ENCODE measurements at places on chromosomes 7 and 10. TPM values are rescaled to one million over a fixed set of nuclear protein-coding genes. Genes with fewer than 3 reads are reported as not detected.

Gene DGKI
- total RNA-seq: 0.12 TPM

DNA sequence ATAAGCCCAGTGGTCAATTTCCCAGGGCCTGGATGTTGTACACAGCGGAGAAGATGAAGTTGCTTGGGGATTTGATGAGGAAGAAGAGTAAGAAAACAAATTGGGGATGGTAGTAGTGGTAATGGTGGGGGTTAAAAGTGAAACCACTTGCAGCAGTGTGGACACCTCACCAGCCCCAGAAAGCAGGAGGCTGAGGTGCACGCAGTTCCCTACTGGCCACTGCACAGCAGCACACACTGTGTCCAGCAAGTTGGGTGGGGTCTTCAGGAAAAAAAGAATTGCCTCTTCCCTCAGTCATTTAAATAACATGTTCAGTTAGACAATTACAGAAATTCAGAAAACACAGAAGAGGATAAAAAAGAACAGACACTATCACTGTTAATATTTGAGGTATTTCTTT lies 96.6 kb downstream of the TAX1BP1 start:
- DNase-seq: no peak

- DNase-seq: no peak
Observed at GRCh38 chr7:91995391-91996105, 54.9 kb downstream of the AKAP9 start.

Gene ZNF727
- total RNA-seq: not detected

Gene TRIM73
- total RNA-seq: not detected

Gene STAMBPL1
- total RNA-seq: 27.3 TPM

GRCh38 chr10:12899546-12899945 lies 102.0 kb downstream of the CCDC3 start:
- no peak for DNase-seq

Gene BLOC1S2
- total RNA-seq: 43.0 TPM

DNA sequence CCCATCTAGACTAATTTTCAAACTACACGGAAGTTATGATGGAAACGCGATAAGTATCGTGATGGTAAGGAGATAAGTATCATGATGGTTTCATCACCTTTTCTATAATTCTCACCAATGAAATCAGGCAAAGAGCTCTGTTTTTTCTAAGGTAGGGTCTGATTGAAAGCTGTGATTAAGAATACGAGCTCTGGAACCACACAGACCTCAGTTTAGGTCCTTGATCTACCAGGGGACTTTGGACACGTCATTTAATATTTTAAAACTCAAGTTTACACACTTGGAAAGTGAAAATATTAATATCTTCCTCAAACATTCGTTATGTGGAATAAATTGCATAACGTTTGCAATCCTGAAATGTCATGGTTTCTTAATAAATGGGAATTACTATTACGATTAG lies 538.2 kb upstream of the CELF2 start:
- DNase-seq: no peak

GRCh38 chr7:41573862-41574261 lies 129.0 kb downstream of the INHBA start:
- DNase-seq: no peak

Gene CCL24
- total RNA-seq: not detected

- no peak for DNase-seq
Observed at GRCh38 chr10:48760983-48761382, 76.3 kb downstream of the WDFY4 start.

- DNase-seq: no peak
Observed at GRCh38 chr10:67650558-67650957, 45.4 kb downstream of the CTNNA3 start.

- DNase-seq: peak; percentile 31
Observed at GRCh38 chr7:93156884-93157283, 8.7 kb upstream of the SAMD9L start.

DNA sequence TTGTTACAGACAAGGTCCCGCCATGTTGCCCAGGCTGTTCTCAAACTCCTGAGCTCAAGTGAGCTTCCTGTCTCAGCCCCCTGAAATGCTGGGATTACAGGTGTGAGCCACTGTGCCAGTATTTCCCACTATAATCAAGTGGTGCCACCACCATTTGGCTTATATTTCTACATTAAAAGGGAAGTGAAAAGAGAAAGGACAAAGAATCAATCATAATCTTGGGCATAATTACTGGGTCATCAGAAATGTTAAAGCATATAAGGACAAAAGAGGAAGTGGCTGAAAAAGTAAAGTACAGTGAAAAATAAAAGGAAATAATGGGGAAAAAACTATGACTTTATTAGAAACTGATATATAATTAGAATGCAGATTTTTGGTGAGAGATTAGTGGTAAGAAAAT lies 25.7 kb upstream of the ENTPD1 start:
- no peak for DNase-seq

DNA sequence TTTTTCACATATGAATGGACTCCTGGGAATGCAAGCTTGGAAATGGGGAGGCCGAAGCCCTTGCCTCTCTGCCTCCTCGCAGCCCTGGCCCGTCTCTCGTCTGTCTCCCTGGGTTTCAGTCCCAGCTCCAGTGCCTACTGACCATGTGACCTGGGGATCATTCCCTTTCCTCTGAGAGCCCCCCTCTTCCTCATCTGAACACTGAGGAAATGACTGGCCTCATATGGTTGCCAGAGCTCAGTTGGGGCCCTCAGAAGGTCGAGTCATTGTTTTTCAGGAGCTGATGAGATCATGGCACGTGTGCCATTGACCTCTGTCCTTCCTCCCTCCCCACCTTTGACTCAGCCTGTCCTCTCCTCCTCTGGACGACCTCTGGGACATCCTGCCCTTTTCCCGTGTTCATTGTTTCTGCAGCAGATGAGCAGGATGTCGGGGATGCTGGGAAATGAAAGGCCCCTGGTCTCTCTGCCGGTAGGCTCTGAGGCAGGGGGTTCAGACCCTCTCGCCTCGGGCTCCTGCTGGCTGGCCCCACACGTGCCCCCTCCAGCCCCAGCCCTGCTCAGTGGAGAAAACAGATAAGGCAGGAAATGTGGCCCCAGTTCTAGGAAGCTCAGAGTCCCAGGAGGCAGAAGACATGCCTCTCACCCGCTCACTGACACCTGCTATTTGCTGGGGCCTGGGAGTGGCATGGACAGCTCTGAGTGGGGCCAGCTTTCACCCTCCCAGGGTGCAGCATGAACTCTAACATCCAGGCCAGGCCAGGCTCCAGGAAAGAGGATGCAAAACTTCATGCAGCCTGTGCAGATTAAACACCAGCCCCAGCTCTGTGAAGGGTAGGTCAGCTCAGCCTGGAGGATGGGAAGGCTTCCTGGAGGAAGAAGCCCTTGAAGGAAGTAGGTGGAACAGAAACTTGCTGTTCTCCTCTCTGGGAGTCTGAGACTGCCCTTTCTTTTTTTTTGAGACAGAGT lies 8.3 kb upstream of the PPP1R35 start:
- peak; percentile 86 for DNase-seq

DNA sequence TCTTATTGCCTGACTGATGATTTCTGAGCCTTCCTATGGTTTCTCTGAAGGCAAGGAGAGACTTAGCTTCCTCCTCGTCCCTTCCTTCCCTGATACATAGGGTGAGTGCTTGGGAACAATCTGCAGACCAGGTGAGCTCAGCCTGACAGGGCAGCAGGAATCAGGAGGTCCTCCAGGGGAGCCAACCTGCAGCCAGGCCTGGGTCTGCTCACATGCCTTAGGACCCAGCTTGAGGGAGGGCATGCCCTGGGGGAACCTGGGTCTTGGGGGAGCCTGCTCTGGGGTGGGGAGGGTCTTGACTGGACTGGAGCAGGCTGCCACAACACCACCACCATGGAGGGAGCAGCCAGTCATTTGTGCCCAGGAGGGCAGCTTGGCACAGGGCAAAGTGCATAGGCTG lies 57.7 kb downstream of the LRRC18 start:
- no peak for DNase-seq

DNA sequence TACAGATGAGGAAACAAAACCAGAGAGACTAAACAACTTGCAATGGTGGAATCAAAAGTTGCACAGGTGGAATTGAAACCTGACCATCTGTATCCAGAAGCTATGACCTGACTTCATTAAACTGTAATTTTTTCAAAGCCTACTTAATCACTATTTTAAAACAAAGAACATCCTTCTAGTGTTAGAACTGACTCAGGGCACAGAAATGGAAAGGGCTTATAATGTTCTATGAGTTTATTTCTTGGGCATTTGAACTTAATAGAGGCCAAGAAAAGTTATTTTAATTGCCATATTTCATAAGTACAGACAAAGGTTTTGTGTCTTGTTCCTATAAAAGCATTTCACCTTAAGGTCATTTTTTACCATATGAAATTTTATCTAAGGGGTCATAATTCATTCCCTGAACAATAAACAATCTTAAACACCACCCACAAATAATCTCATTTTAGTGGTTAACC lies 8.8 kb downstream of the ITGB1 start:
- no peak for DNase-seq

Gene CFAP46
- total RNA-seq: not detected

DNA sequence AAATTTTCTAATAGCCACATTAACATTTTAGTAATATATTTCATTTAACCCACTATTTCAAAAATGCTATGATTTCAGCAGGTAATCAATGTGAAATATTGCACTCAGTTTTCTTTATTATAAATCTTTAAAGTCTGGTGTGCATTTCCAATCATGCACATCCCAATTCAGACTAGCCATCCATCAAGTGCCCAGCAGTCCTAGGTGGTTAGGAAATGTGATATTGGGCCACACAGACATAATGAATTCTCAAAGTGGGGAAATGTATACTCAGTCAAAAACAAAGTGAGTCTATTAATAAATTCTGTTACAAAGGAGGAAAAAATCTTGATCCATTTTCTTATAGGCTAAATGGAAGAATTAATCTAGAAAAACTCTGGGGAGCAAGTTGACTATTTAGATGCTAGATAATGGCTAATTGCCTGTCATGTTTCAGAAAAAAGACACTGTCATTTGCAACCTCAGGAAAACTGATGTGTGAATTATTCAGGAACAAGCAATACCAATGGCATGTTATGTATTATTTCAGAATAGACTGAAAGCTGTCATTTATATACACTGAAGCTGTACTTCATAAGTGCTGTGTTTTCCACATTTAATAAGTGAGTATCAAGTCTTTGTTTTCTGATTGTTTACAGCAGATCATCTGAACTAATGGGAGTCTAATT lies 629.1 kb upstream of the ADARB2 start:
- DNase-seq: no peak

DNA sequence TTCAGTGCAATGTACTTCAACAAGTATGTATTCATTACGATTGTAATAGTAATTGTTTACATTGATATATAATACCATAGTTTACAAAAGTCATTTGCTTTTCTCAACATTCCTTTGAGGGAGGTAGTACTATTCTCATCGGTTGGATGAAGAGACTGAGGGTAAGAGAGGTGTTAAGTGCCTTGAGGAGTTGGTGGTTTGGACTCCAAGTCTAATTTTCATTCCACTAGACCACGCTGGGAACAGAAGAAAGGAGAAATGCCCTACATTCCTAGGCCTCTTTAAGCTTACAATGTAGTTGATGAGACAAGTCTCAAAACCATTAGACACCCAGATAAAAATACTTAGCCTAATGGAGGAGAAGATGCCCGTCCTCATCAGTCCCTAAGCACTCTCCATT lies 28.6 kb downstream of the CDK1 start:
- no peak for DNase-seq

Gene RBP3
- not detected for total RNA-seq

Gene CYP26C1
- total RNA-seq: not detected

Gene PUS7
- 28.4 TPM for total RNA-seq

- DNase-seq: no peak
Observed at GRCh38 chr7:35555934-35556333, 139.0 kb downstream of the HERPUD2 start.

DNA sequence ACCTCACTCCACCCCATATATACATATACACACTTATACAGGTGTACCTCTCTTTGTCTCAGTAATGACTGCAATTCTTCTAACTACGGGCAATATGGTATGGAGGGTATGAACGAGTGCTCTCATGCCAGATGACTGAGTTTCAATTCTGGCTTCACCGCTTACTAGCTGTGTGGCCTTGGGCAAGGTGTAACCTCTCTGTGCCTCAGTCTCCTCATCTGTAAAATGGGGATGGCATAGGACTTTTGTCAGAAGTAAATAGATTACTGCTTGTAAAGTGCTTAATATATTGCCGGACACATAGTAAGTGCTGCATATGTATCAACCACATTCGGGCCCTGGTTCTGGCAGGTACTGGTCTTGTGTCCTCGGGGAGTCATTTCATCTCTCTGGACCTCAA lies 60.1 kb upstream of the IFRD1 start:
- no peak for DNase-seq

DNA sequence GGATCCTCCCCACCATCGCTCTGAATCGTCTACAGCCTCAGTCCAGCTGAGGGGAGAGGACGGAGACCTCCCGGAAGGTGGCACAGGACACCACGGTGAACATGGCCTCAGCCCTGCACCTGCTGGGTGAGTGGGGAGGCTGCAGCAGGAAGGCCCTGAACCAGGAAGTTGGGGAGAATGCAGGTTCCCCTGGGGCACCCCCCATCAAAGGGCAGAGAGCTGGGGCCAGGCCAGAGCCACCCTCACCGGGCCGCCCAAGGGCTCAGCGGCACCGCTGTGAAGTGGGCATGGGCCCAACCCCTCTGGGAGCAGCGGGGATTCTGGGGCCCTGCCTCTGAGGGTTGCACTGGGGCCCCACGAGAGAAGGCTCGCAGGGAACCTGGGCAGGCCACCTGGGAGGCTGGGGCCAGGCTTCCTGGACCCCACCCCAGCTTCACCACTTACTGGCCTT lies 98.7 kb downstream of the MICALL2 start:
- no peak for DNase-seq

Gene ARHGEF35
- 0.76 TPM for total RNA-seq

DNA sequence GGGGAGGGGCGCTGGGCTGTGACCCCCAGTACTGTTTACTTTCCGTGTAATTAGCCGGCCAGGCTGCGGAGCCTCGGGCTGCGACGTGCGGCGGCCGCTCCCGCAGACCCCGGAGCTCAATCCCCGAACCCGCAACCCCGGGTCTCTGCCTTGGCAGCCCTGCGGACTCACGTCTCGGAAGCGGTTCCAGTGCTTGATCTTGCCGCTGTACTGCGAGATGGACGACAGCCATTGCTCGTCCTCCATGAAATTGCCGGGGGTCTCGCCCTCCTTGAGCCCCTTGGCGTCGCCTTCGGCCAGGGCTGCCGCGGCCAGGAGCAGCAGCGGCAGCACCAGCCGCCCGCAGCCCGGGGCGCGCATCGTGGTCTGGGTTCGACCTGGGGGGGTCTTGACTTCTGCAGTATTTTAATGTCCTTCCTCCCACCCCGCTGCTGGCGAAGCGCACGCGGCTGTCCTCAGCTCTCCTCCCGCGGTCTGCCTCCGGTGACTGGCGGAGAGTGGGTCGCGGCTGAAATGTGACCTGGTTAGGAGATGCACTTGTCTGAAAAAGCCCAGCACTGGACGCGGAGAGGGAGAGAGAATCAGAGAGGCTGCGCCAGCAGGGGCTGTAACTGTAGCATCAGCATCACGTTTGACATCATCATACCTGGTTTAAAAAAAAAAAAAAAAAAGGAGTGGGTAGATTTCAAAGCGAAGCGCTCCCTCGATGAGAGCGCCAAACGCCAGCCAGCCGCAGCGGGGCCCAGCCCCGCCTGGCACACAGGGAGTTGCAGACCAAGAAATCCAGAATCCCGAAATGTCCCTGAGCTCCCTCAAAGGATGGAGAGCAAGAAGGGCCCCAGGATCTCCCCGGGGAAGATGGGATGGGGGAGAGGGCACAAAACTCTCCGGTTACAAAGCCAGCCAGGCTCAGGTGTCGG lies at the start of gene SPOCK2:
TSS of gene SPOCK2 (minus strand) at position 583 of the 920 bp plus-strand sequence. CDS start at position 360, 223 bp downstream.
- DNase-seq: no peak

- no peak for DNase-seq
Observed at GRCh38 chr10:51918440-51918839, 219.0 kb upstream of the CSTF2T start.

Gene GCK
- total RNA-seq: not detected

GRCh38 chr10:79196470-79197461 lies 128.0 kb downstream of the ZMIZ1 start:
- DNase-seq: peak; percentile 41

GRCh38 chr7:150401424-150401790 lies 22.3 kb downstream of the ZNF775 start:
- DNase-seq: no peak

Gene ITGA8
- total RNA-seq: 0.03 TPM

Measured in MG63 (cell line).